ENCODE measurements at places on chromosomes 2 and 18.
A peak's percentile ranks its signal among the peaks of the same experiment; 100 is the strongest.

DNA sequence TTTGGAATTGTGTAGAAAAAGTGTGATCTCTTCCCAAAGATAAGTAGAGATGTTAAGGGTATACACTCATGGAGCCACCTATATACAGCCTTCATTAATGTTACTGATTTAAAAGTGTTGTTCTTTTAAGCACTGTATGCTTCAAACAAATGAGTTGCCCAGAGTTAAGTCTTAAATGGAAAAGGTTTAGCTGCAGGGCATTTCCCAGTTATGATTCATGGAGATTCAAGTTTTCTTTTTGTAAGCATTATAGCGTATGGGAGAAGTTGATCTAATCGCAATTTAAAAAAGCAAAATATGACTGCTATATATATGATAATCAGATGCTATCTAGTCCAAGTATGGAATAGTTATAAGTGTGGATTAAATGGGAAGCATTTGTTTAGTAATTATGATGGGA, 4.8 kb downstream of the PDK1 start:
- H3K27me3 ChIP-seq = no peaks in the 10 kb centered on the region
- peaks cover 15% of the 10 kb centered on the region for H3K4me1 ChIP-seq
- no peak for DNase-seq
- H3K36me3 ChIP-seq = peaks cover 39% of the 10 kb centered on the region
- no peak overlapping the region for H3K27ac ChIP-seq

DNA sequence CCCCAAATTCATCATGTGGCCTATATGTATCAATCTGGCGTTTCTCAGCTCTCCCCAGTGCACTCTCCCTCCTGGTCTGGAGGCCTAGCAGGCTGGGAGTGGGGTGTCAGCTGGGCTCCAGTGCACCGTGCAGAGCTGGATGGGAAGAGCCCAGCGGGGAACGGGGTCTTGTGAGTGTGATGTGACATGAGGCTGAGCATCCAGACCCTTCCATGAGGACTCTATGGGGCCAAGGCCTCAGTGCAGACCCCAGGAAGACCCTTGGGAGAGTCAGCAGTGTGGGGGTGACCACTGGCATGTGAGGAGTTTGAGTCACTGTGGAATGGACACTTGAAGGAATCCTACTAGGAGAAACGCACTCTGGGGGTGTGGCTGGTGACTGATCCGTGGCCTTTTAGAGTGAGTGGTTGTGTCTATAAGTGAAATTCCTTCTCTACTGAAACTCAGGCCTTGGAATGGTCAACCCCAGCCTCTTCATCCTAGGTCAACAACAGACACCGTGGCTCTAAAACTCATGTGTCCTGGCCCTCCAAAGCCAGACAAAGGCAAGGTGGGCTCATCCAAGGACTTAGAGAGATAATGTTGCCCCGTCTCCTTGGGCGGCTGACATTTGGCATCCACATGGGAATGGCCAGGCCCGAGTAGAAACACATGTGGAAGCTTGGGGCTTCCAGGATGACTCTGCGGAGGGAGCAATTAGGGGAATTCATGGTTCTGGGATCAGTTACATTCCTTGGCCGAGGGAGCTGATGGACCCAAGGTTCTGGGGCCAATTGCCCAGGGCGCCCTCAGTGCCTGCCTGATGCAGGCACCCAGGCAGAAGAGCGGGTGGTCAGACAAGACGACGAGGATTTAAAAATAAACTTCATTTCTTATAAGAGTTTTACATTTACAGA, 156.0 kb upstream of the TWIST2 start:
- peaks cover 3% of the 10 kb centered on the region for H3K4me1 ChIP-seq
- no peak for DNase-seq

DNA sequence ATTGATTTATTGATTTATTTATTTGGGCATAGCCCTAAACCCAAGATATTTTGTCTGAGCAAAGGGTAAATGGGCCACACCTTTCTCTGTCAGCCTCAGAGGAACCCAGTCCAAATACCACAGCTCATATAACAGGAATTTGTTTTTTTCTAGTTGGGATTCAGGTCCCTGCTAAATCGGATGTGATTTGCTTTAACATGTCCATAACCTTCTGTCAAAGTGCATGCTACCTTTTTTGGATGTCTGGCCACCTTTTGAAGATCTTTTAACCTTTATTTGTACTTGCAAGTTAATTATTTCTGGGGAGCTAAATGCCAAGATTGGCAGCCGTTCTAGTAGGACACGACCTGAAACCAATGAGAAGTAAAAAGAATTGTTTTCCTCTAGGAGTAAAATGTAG, 303.2 kb upstream of the UBE2E3 start:
- H3K4me3 ChIP-seq = no peak overlapping the region
- H3K4me1 ChIP-seq = peaks cover 5% of the 10 kb centered on the region
- H3K36me3 ChIP-seq = no peaks in the 10 kb centered on the region
- H3K27ac ChIP-seq = no peak overlapping the region
- DNase-seq = no peak

- no peaks in the 10 kb centered on the region for H3K27me3 ChIP-seq
- H3K27ac ChIP-seq = no peak overlapping the region
- H3K36me3 ChIP-seq = peaks cover 2% of the 10 kb centered on the region
- DNase-seq = no peak
Measured at GRCh38 chr2:131105950-131106801, 1.0 kb downstream of the PLEKHB2 start.

DNA sequence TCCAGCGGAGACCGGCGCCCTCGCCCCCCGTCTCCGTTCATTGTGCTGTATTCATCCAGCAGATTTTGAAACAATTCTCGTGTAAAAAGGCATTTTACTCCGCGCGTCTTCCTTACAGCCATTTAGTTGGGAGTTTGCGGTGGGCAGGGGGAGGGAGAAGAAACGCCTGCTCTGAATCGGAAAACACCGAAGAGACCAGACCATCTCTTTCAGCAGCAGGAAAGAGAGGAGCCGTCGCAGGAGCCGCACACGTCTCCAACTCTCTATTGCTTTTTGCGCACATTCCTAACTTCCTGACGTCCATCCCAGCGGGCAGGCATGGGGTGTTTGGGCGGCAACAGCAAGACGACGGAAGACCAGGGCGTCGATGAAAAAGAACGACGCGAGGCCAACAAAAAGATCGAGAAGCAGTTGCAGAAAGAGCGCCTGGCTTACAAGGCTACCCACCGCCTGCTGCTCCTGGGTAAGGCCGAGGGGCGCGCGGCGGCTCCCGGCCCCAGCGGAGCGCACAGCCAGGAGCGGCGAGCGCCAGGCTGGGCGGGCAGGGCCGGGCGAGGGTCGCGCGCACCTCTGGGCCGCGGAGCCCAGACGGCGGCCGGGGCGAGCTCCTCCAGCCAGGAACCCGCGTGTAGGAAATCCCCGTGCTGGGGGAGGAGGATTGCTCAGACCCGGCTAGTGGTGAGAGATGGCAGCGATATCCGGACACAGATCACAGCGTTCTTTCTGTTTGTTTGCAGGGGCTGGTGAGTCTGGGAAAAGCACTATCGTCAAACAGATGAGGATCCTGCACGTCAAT, 63.2 kb downstream of the GNAL start:
- H3K36me3 ChIP-seq = no peaks in the 10 kb centered on the region
- H3K4me1 ChIP-seq = peaks cover 2% of the 10 kb centered on the region
- peaks cover 28% of the 10 kb centered on the region for H3K27me3 ChIP-seq
- no peak overlapping the region for H3K27ac ChIP-seq

- no peak overlapping the region for H3K4me3 ChIP-seq
- no peaks in the 10 kb centered on the region for H3K4me1 ChIP-seq
- no peaks in the 10 kb centered on the region for H3K36me3 ChIP-seq
- H3K27me3 ChIP-seq = no peaks in the 10 kb centered on the region
Measured at GRCh38 chr2:170922634-170923494, 6.2 kb upstream of the GORASP2 start.

DNA sequence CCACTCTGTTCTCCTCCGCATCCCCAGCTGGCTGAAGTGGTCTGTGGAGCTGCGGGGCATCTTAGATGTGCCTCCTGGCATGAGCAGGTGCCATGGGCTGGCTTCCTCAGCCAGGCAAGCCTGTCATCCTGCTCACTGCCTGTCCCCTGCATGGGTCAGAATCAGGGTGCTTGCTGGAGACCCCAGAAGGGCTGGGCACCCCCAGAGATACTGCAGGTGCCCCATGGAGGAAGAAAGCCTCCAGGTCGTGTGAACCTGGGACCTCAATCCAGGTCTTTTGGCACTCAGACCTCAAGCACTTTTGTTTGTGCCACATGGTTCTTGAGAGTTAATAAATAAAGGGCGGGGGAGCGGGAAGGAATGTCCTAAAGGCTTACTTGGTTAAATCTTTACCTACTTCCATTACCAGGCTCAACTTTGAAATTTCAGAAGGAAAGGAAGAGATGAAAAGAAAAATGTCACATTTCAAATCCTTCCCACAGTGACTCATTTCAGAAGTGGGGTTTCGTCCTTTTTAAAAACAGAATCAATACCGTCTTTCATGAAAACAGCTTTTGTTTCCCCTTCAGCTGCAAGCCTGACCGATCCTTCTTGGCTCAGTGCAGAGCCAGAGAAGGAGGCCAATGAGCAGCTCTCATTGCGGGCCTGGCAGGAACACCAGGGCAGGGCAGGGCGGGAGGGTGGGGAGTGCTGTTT, 69.9 kb downstream of the RHOB start:
- H3K4me1 ChIP-seq = peaks cover 8% of the 10 kb centered on the region
- DNase-seq = no peak
- H3K27me3 ChIP-seq = no peaks in the 10 kb centered on the region
- no peak overlapping the region for H3K27ac ChIP-seq
- no peak overlapping the region for H3K4me3 ChIP-seq

- no peaks in the 10 kb centered on the region for H3K27me3 ChIP-seq
- DNase-seq = no peak
- H3K36me3 ChIP-seq = no peaks in the 10 kb centered on the region
- H3K4me3 ChIP-seq = no peak overlapping the region
- H3K4me1 ChIP-seq = peaks cover 1% of the 10 kb centered on the region
- H3K27ac ChIP-seq = no peak overlapping the region
Measured at GRCh38 chr2:147030966-147031720, 813.7 kb upstream of the ACVR2A start.

- no peaks in the 10 kb centered on the region for H3K36me3 ChIP-seq
- H3K4me3 ChIP-seq = no peak overlapping the region
- no peaks in the 10 kb centered on the region for H3K4me1 ChIP-seq
Measured at GRCh38 chr2:222972420-222972819, 79.6 kb upstream of the KCNE4 start.

- peaks cover 3% of the 10 kb centered on the region for H3K4me1 ChIP-seq
- H3K36me3 ChIP-seq = no peaks in the 10 kb centered on the region
- H3K4me3 ChIP-seq = no peak overlapping the region
- peak; percentile 3 for DNase-seq
Measured at GRCh38 chr2:152097290-152097800, 1.5 kb downstream of the CACNB4 start.

DNA sequence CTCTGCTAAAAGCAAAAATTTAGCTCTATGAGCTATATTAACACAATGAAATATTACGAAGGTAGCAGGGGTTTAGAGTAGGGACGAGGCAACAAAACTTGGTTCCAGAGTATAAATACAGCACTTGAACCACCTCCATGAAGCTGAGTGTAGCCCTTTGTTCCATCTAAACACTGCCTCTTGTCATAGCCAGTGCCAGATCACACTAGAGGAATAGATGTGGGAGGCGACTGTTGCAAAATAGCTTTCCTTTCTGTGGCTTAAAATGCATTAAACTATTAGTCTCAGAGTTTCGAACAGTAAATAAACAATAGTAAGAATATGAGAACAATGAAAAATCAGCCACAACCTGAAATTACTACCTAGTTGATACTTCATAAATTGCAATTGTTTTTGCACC, 29.8 kb downstream of the PIEZO2 start:
- no peaks in the 10 kb centered on the region for H3K4me1 ChIP-seq
- H3K27me3 ChIP-seq = no peaks in the 10 kb centered on the region
- H3K4me3 ChIP-seq = no peak overlapping the region
- no peaks in the 10 kb centered on the region for H3K36me3 ChIP-seq

- no peaks in the 10 kb centered on the region for H3K4me1 ChIP-seq
- DNase-seq = no peak
- no peaks in the 10 kb centered on the region for H3K27me3 ChIP-seq
- H3K27ac ChIP-seq = no peak overlapping the region
Measured at GRCh38 chr2:121721926-121722325, 14.7 kb downstream of the NIFK start.

GRCh38 chr18:45834306-45834705, 8.8 kb downstream of the SIGLEC15 start:
- peaks cover 9% of the 10 kb centered on the region for H3K4me1 ChIP-seq
- peaks cover 4% of the 10 kb centered on the region for H3K27me3 ChIP-seq
- H3K27ac ChIP-seq = no peak overlapping the region
- no peaks in the 10 kb centered on the region for H3K36me3 ChIP-seq
- no peak overlapping the region for H3K4me3 ChIP-seq

DNA sequence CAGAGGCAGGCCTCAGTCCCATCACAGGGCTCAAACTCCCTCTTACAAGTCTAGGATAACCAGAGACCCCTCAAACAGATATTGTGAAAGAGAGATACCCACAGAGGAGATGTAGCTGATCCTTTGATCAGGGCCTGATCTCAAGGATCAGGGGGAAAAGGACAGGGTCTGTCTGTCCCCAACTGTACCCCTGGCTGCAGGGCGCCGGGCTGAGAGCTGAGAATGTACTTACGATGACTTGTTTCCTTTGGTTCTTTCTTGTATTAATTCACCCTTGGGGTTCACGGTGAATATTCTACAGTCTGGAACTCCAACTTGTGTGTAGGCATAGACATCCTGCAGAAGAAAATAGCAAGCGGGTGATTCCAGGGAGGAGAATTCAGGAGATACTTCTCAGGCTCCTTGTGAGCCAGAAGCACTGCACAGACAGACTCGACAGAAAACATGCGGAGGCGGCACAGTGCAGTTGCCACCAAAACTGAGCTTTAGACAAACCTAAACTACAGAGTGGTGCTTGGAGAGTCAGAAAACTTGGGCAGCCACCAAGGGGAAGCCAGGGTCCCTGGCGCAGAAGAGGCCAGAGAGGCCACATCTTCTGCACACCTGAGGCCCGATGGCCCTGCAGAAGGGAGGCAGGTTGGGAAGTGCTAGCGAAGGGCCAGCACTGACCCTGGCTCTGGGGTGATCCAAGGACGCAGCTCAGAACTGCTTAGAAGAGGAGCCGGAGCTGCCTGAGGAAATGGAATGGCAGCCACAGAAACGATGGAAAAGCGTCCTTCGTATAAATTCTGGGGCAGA, 73.9 kb downstream of the EMILIN2 start:
- peaks cover 92% of the 10 kb centered on the region for H3K36me3 ChIP-seq
- DNase-seq = no peak
- H3K27ac ChIP-seq = no peak overlapping the region
- peaks cover 21% of the 10 kb centered on the region for H3K4me1 ChIP-seq
- H3K27me3 ChIP-seq = no peaks in the 10 kb centered on the region

- H3K27ac ChIP-seq = no peak overlapping the region
- no peak overlapping the region for H3K4me3 ChIP-seq
- no peaks in the 10 kb centered on the region for H3K27me3 ChIP-seq
- peaks cover 27% of the 10 kb centered on the region for H3K36me3 ChIP-seq
Measured at GRCh38 chr2:235677276-235677788, 183.5 kb downstream of the AGAP1 start.
